HepG2 (cell line): ENCODE measurements at places on chromosomes 5 and 9. TPM values are rescaled to one million over a fixed set of nuclear protein-coding genes. Genes with fewer than 3 reads are reported as not detected.

SPATA31C1 gene
- total RNA-seq, result not detected in 2 replicates

DNA sequence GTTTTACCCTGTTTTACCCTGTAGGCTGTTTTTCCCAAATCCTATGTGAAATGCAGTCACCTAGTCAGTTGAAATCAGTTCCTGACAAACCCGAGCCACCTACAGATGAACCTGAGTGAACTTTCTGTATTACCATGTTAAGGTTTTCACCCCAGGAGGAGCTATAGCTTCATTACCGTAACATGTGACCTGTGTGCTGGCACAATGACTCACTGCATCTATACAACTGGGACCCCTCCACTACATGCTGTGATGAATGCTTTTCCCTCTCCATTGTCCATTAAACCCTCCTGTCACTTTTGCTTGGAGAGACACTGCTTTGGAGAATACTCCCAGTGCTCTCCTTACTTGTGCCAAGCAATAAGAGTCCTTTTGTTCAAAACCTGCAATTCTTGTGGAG is 1974.8 kb downstream of the EFNA5 start:
- H3K4me3 ChIP-seq, result no peak overlapping the region
- DNase-seq, result no peak
- H3K27ac ChIP-seq, result no peak overlapping the region
- no peaks in the 10 kb centered on the region for H3K36me3 ChIP-seq
- no peaks in the 10 kb centered on the region for H3K27me3 ChIP-seq

DNA sequence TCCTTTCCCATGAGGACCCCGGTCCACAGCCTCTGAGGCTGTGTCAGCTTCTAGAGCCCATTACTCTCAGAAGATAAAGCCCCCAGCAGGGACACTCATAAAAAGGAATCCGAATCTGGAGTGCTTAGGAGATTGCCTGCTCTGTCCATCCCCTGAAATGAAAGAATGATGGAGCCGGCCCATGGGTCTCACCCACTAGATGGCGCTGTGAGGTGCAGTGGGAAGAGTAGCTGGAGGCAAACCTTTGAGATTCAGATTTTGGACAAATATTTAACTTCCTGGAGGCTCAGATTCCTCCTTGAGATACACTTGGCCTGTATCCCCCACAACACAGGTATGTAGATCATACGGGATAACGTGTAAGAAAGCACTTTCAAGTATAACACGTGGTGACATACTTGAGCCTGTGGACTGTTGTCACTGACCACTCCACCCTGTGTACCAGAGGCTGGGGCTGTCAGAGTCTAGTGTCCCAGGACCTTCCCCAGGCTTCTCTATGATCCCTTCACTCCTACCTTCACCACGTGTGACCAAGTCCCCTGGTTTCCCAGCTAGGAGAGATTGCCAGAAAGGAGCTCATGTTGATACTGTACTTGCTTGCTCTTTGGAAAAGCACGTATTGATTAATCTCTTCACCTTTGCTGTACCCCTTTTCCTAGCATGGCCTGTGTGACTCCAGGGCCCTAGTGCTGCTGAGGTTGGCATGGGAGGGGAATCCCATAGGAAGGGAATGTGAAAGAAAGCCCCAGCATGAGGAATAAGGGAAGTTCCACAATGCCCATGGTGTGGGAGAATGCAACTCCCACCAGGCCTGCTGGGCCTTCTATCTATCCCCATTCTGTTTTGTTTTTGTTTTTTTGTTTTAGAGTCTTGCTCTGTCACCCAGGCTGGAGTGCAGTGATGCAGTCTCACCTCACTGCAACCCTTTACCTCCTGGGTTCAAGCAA is 32.1 kb downstream of the TRMO start:
- H3K27ac ChIP-seq, result no peak overlapping the region
- no peaks in the 10 kb centered on the region for H3K36me3 ChIP-seq
- H3K27me3 ChIP-seq, result peaks cover 9% of the 10 kb centered on the region; the same call in 1 of the 3 replicates
- H3K4me3 ChIP-seq, result no peak overlapping the region

REEP2 gene
- total RNA-seq, result 3.8 and 5.3 TPM in 2 replicates

- no peak overlapping the region for H3K27ac ChIP-seq
- H3K36me3 ChIP-seq, result peaks cover 21% of the 10 kb centered on the region
- DNase-seq, result no peak
- peaks cover 19% of the 10 kb centered on the region for H3K4me1 ChIP-seq
- H3K4me3 ChIP-seq, result no peak overlapping the region
Measured at GRCh38 chr9:132894346-132894745, 15.6 kb downstream of the SPACA9 start.
